Stimulated activated CD4-positive, alpha-beta T cell treated with anti-CD3 and anti-CD28 coated beads, Interleukin-2, amount 100 ng/mL, for 24 hours (primary cell): ENCODE measurements at places on chromosomes 13 and 19.

DNA sequence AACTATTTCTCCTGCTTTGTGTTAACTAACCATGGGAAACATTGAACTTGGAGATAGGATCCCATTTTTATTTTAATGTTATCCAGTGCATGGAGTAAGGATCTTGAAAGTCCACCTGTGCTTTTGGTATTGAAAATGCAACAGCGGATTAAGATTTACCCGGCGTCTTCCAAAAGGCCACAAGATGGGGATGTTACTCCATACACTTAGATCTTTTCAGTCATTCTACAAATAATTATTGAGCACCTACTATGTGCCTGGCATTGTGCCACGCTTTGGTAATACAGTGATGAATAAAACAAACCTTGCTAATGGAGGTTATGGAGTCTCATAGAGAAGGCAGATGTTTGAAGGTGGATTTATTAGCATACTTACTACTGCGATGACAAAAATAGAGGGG lies 56.9 kb downstream of the RFC3 start:
- no peak for DNase-seq

DNA sequence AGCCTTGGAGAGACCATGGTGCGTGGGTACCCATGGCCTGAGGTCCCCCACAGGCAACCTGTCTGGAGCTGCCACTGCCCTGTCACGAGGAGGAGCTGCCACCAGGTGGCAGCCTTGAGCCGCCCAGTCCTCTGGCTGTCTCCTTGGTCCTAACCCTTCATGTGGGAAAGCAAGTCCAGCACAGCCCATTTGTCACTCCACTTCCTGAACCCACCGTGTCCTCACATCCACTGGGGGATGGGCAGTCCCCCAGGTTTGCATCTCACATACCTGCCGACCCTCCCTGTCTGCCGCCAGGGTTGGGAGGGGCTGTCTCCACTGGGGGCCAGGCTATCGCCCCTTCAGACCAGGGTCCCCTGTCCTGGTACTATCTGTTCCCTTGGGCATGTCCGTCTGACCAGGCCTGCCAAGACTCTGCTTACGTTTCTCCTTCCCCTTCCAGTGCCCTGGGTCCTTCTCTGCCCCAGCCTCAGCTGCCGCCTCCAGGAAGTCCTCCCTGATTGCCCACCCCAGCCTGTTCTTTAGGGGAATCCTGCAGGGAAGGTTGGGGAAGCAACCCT lies 4.5 kb downstream of the FAM174C start:
- peak; percentile 82 for DNase-seq

DNA sequence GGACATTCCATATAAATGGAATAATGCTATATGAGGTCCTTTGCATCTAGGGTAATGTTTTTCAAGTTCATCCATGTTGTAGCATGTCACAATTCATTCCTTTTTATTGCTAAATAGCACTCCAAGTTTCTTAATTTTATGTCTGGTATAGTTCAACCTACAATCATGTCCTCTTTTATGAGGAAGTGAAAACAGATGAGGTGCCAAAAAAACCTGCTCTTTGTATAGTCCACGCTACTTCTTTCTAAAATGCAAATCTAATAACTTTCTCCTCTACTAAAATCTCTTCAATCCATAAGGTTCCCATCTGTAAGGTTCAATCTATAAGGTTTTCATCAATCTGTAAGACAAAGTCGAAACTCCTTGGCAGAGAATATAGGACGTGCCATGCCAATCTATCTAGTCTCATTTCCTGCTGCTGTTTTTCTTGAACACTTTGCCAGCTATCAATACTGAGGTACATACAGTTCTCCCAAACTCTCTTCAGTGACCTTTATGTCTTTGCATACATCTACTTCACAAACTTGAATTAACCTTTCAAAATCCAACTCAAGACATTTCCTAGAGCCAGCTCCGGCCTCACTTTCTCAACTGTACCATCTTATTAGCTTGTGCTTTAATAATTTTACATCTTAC lies 33.7 kb downstream of the INTS6 start:
- DNase-seq, result no peak

DNA sequence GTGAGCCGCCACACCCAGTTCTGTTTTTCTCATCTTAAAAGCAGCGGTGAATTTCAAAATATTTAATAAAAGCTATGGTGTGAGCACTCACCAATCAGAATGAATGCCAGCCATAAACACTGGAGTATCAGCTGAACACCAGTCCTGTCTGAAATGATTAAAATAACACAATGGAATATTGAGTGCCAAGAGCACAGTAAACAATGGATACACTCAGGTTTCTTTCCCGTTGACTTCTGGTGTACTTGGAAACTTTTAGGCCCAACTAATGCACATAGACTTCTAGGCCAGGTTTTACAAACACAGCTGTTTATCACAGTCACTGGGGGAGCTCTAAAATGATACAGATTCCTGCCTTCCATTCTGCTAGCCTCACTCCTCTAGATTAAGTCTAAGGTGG lies 68.3 kb downstream of the SLC6A16 start:
- DNase-seq, result no peak

GRCh38 chr13:59345311-59345710 lies 818.4 kb downstream of the DIAPH3 start:
- DNase-seq, result no peak

GRCh38 chr13:43428545-43429296 lies 358.1 kb downstream of the ENOX1 start:
- no peak for DNase-seq

GRCh38 chr13:79912403-79912802 lies 428.5 kb downstream of the SPRY2 start:
- DNase-seq, result no peak

DNA sequence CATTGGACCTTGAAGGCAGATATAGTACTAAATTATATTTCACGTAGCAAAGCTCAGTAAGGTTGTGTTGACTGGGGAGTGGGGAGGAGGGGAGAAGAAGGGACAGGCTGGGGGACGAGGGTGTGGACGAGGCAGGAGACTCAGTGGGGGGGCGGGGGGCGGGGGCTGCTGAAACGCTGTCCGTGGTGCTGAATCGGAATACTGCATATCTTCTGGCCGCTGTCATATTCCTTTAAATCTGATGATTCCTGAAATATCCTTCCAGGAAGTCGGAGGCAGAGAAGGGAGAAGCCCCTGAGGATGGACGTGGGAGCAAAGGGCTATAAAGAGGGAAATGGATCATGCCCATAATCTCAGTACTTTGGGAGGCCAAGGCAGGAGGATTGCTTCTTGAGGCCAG lies 34.7 kb upstream of the CASP14 start:
- no peak for DNase-seq

- DNase-seq, result no peak
Measured at GRCh38 chr13:98479496-98480003, 97.4 kb downstream of the STK24 start.

GRCh38 chr13:21071924-21072323 lies 10.5 kb upstream of the LATS2 start:
- no peak for DNase-seq

GRCh38 chr13:55199134-55199533 lies 1941.6 kb upstream of the PRR20A start:
- DNase-seq, result no peak
